Panc1 (cell line): ENCODE measurements at places on chromosomes 5 and 9.
A peak's percentile ranks its signal among the peaks of the same experiment; 100 is the strongest.

GRCh38 chr9:14245901-14246525 lies 67.9 kb downstream of the NFIB start:
- no peak for DNase-seq

DNA sequence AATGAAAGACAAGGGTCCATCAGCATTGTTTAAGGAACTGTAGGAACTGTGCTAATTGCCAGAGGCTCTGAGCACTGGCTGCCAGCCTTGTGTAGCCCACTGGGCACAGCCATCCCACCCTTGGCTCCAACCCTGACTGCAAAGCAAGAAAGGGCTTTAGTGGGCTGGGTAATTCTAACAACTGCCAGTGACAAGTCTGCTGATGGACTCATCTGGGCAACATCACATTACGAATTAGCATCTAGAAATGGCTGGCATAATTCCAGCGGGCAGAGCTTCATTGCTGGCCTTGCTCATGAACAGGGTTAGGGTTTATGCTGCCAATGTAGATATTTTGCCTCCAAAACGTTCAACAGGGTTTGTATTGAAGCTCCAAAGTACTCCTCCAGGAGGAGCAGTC lies 326.9 kb downstream of the ARHGEF28 start:
- no peak for DNase-seq

DNA sequence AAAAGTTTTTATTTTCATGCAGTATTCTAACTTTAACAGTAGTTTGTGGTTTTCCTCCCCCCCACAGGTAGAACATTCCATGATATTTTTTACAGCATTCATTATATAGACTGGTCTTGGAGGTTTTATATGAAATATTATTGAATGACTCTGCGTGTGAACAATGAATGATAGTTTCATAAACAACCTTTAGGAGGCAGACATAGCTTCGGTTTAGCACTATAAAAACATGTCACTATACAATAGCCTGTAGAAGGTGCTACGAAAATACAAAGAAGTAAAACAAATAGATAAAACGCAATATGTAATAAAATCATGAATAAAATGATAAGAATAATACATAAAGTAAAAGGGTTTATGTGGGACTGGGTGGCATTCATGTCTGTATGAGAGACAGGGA lies 8.5 kb downstream of the KLF4 start:
- no peak for DNase-seq

GRCh38 chr5:116546033-116546742 lies 28.4 kb downstream of the SEMA6A start:
- DNase-seq: no peak

GRCh38 chr9:101323129-101323528 lies 61.7 kb downstream of the BAAT start:
- no peak for DNase-seq

GRCh38 chr5:85132269-85132668 lies 747.6 kb upstream of the EDIL3 start:
- no peak for DNase-seq

- DNase-seq: peak; percentile 64
These were observed at the start of gene PPIC for GRCh38 chr5:123036391-123037103. Gene PPIC, minus strand, starts transcription at chr5:123036725. Its CDS starts 100 bp downstream, at chr5:123036625.

DNA sequence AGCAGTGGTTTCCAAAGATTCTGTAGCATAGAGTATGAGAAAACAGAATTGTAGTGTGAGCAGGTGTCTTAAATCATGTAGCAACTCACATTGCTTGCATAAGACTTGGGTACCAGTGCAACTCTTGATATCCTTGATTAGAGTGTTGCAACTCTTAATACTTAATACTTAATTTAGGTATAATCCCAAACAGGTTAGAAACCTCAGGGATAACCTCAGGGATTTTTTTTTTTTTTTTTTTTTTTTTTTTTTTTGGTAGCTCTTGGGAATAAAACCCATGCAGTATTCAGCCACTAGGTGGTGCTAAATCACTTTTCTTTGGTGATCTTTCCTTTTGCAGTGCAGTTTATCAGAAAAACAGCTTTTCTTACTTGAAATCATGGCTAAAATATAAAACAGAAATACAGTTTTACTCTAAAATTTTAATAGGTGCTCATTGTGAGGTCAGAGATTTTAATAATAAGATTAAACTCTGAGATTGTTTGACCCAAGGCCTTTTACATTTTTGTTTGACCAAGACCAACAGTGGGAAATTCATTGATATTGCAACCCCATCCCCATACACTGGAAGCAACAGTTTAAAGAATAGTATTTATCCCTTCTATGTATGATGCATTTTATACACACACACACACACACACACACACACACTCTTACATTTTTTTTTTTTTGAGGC lies 55.3 kb downstream of the ERAP1 start:
- peak; percentile 36 for DNase-seq

DNA sequence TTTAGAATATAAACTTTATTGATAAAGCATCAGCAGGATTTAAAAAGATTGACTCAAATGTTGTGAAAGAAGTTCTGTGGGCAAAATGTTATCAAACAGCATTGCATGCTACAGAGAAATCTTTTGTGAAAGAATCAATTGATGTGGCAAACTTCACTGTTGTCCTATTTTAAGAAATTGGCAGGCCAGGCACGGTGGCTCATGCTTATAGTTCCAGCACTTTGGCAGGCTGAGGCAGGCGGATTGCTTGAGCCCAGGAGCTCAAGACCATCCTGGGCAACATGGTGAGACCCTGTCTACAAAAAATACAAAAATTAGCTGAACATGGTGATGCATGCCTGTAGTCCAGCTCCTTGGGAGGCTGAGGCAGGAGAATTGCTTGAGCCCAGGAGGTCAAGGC lies 17.4 kb downstream of the ZBTB43 start:
- DNase-seq: no peak

DNA sequence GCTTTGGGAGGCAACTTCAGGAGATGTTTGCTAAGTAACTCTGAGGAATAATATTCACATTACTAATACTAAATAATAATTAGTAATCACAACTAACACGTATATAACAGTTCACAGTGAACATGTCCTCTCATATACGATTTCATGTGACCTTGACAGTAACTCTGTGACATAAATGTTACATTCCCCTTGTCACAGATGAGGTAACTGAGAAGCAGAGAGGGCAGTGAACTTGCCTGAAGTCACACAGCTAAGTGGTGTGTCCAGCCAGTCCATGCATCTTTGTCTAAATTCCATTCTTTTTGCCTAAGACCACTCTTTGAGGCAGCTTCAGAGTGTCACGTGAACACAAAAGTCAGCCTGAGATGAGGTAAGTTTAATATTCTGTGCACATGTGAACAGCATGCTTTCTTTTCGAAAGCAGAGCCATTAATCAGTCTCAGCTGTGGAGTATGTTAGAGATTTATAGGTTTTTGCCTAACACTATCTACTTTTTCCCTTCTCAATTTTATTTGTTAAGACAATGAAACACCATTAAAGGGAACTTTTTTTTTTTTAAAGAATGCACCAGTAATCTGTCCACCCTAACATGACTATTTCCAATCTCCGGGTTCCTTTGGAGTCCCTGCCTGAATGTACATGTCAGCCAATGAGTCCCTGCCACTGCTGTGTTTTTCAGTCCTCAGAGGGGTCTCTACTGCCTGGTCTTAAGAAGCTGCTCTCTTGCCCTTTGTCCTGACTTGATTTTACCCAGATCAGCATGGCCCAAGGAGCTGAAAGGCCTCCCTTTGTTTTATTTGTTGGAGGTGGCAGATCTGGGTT lies 43.5 kb downstream of the SH3PXD2B start:
- DNase-seq: no peak

DNA sequence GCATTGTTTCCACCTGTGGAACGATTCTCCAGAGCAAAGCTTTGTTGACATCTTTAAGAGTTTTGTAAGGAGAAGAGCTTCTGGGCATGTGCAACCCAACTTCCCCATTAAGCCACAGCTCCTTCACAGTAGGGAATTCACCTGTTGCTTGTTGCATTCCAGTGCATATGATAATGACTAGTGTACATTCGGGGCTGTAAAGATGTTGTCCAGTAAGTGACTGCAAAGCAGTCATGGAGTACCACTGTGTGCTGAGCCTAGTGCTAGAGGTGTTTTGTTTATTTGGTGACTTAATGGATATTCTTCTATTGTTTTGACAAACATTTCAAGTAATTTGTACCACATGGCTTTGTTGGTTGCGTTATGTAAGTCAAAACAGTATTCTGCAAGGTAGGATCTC lies 12.8 kb downstream of the UGCG start:
- DNase-seq: no peak

DNA sequence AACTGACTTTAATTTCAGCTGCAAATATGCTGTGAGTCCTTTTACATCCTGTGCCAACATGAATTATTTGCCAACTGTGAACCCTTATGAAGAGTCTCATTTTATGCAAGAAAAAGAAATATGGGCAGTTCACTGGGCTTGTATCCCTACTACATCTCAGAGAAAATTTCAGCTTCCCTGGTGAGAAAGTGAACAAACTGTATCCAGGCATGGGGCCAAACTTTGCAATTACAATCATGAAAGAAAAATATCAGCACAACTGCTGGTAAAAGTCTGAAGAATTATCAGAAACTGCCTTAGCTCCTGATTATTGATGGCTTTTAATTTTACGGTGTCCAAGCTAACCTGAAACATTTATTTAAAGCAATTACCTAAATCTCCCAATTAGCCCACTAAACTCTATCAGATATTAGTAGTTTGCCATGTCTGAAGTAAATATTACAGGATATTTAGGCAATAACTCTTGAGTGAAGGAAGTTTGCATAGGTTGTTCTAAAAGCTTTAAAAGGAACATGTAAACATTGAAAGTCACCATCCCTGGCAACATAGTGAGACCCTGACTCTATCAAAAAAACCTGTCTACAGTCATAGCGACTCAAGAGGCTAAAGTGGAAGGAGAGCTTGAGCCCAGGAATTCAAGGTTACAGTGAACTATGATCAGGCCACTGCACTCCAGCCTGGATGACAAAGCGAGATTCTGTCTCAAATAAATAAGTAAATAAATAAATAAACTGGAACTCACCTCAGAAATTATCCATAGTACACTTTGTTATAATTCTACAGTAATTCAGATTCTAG lies 83.9 kb upstream of the HCN1 start:
- no peak for DNase-seq

DNA sequence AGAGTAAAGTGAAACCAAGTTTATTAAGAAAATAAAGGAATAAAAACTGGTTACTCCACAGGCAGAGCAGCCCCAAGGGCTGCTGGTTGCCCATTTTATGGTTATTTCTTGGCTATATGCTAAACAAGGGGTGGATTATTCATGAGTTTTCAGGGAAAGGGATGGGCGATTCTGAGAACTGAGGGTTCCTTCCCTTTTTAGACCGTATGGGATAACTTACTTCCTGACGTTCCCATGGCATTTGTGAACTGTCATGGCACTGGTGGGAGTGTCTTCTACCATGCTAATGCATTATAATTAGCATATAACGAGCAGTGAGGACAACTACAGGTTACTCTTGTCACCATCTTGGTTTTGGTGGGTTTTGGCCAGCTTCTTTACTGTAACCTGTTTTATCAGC lies 323.9 kb upstream of the PTGER4 start:
- no peak for DNase-seq

GRCh38 chr9:95381221-95381620 lies 63.7 kb upstream of the FANCC start:
- no peak for DNase-seq

GRCh38 chr9:38227656-38228055 lies 158.6 kb upstream of the SHB start:
- no peak for DNase-seq

- DNase-seq: no peak
These were observed 55.7 kb downstream of the SH3TC2 start for GRCh38 chr5:149007174-149007573.

- DNase-seq: no peak
These were observed 6.1 kb downstream of the RPS14 start for GRCh38 chr5:150443242-150444075.

- DNase-seq: no peak
These were observed 25.6 kb downstream of the TGFBI start for GRCh38 chr5:136054142-136055019.

GRCh38 chr5:55313870-55314617 lies 6.3 kb downstream of the MTREX start:
- DNase-seq: no peak

- DNase-seq: no peak
These were observed 11.4 kb upstream of the IFNA14 start for GRCh38 chr9:21251190-21251589.

- no peak for DNase-seq
These were observed 13.2 kb downstream of the SEMA4D start for GRCh38 chr9:89484475-89485404.

DNA sequence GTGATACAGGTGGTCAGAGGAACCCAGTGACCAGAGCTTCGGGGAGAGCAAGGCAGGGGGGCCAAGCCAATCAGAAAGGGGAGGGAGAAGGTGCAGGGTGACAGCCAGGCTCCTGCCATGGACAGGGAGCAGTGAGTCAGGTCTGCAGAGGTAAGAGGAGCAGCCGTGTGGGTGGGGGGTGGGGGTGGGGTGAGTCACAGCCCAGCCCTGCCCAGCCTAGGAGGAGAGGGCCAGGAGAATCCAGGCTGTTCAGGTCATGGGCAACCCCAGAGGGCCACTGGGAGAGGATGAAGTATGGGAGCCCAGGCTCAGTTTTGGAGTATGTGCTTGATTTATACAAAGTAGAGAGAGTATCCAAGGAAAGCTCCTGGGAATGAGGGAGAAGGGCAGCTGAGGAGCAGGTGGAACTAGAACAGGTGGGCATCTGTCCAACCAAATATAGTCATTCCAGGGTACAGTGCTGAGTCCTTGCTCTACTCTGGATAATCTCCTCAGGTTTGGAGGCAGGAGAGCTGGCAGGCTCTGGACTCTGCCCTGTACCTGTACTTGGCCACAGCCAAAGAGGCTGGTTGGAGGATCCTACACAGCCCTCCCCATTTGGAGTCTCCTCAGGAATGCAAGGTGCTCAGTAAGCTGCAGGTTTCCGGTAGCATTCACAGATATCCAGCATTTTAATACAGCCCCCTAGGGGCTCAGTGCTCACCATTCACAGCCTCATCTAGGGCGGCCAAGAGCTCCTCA lies 1.6 kb downstream of the HBEGF start:
- DNase-seq: no peak

GRCh38 chr5:103466495-103466894 lies 96.1 kb downstream of the NUDT12 start:
- DNase-seq: no peak

GRCh38 chr5:16152601-16153568 lies 26.7 kb downstream of the MARCHF11 start:
- no peak for DNase-seq

DNA sequence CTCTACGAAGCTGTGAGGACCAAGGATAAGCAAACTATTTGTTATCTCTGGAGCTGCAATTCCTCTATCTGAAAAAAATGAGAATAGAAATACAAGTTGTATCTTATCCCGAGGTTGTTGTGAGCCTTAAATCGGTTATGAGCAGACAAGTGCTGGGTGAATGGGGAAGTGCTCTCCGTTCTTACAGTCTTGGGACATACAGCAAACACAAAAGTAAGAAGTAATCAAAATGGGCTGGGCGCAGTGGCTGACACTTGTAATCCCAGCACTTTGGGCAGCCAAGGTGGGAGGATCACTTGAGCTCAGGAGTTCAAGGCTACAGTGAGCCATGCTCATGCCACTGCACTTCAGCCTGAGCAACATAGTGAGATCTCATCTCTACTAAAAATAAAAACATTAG lies 31.7 kb downstream of the ITK start:
- DNase-seq: no peak
